Effector memory CD8-positive, alpha-beta T cell (primary cell): ENCODE measurements at places on chromosomes 1 and 21.

- DNase-seq, result no peak
- H3K4me3 ChIP-seq, result no peak overlapping the region
- no peaks in the 10 kb centered on the region for H3K4me1 ChIP-seq
- peaks cover 18% of the 10 kb centered on the region for H3K27me3 ChIP-seq
- H3K36me3 ChIP-seq, result no peaks in the 10 kb centered on the region
- no peak overlapping the region for H3K27ac ChIP-seq
Observed at GRCh38 chr1:107394301-107394700, 253.5 kb downstream of the NTNG1 start.

DNA sequence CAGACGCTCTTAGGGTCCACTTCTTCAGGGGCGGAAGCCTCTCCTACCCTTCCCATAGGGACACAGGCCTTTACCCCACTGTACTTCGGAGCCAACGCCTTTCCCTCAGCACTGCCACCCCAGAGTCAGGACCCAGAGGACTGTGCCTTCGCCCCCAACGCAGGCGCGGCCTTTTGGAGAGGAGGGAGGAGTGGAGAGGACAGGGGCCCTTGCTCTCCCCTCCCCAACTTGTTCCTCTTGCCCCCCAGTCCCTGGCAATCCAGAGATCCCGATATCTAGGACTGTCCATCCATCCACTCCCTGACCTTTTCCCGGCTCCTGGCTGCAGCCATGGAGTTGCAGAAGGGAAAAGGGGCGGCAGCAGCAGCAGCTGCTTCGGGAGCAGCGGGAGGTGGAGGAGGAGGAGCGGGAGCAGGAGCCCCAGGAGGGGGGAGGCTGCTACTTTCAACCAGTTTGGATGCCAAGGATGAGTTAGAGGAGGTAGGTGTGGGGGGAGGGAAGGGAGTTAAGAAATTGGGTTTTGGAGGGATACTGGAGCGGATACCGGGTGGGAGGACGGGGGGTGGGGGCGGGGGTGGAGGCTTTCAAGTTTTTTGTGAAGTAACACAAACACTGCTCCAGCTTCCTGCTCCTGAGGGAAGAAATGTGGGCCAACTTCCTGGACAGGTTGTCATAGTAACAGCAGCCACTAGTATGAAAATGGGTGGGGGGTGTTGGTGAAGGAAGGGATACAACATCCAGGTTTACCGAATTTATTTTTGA lies 636 bp downstream of the INTS3 start:
- no peaks in the 10 kb centered on the region for H3K27me3 ChIP-seq
- H3K4me3 ChIP-seq, result peak overlapping the region; percentile 93
- peaks cover 13% of the 10 kb centered on the region for H3K4me1 ChIP-seq
- no peak for DNase-seq

GRCh38 chr1:200206340-200206739 lies 178.8 kb downstream of the NR5A2 start:
- H3K27ac ChIP-seq, result no peak overlapping the region
- no peaks in the 10 kb centered on the region for H3K27me3 ChIP-seq
- no peak overlapping the region for H3K4me3 ChIP-seq
- no peaks in the 10 kb centered on the region for H3K4me1 ChIP-seq
- no peak for DNase-seq

GRCh38 chr1:181486098-181486420 lies 2.7 kb downstream of the CACNA1E start:
- H3K27me3 ChIP-seq, result peaks cover 86% of the 10 kb centered on the region
- H3K4me1 ChIP-seq, result peaks cover 4% of the 10 kb centered on the region
- no peaks in the 10 kb centered on the region for H3K36me3 ChIP-seq
- no peak overlapping the region for H3K4me3 ChIP-seq

- no peaks in the 10 kb centered on the region for H3K4me1 ChIP-seq
- no peaks in the 10 kb centered on the region for H3K36me3 ChIP-seq
Observed at GRCh38 chr1:72662918-72663317, 380.6 kb upstream of the NEGR1 start.

DNA sequence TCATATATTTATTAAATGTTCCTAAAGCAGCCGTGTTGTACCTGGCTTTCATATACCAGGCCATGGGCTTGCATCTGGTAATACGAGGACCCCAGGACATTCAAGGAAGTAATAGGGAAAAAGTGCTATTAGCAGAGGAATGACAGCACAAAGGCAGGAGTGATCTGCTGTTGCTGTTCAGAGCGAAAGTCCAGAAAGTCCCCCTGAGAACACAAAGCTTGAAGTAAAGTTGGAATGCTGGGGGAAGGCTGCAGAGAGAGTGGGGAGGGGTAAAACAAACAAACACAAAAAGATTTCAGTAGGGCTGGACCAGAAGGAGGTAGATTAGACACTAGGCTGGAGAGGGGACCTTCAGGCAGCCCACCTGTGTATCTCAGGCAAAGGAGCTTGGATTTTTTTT lies 94.6 kb upstream of the C8B start:
- H3K36me3 ChIP-seq, result no peaks in the 10 kb centered on the region
- no peak overlapping the region for H3K4me3 ChIP-seq
- no peaks in the 10 kb centered on the region for H3K27me3 ChIP-seq
- no peak overlapping the region for H3K27ac ChIP-seq
- H3K4me1 ChIP-seq, result peaks cover 4% of the 10 kb centered on the region

DNA sequence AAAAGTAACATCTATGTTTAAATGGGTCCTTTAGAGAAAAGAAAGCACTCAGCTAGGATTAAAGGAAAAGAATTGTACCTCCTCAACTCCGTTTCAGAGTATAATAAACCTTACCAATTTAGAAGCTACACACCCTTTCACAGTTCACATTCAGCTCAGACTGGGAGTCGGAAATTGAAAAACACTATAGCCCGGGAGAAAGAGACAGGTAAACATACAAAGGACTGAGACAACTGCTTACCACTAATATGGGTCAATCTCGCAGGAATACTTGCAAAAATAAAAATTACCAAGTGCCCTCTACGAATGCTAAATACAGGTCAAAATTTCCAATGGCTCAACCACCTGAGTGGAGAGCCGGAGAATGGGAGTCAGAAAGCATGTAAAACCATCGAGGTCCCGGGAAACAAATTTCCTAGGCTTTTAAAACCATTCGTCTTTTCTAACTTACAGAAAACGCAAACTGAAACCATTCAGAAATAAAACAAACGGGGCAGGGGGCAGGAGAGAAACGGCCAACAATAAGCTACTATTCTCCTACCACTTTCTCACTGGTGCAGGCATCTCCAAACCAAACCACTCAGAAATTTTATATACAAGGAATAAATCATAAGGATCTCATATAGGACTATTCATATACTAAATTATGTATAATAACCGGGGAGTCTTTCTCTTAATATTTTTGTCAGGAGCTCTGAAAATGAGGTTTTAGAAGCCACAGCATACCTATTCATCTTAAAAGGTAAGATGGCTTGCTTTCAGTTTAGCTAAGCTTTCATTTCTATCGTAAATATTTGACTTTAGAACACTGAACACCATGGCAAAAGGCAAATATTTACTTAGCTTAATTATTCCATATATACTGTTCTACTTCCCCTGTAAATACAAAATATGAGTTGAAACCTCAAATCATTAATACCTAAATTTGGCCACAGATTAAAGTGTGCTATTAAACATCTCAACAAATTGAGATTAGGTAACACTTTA lies 136.5 kb downstream of the RERE start:
- no peak for DNase-seq
- no peaks in the 10 kb centered on the region for H3K27me3 ChIP-seq

GRCh38 chr1:175884369-175884768 lies 141.0 kb upstream of the TNR start:
- no peak overlapping the region for H3K27ac ChIP-seq
- no peak overlapping the region for H3K4me3 ChIP-seq
- no peak for DNase-seq
- H3K27me3 ChIP-seq, result peaks cover 11% of the 10 kb centered on the region
- H3K4me1 ChIP-seq, result peaks cover 4% of the 10 kb centered on the region

DNA sequence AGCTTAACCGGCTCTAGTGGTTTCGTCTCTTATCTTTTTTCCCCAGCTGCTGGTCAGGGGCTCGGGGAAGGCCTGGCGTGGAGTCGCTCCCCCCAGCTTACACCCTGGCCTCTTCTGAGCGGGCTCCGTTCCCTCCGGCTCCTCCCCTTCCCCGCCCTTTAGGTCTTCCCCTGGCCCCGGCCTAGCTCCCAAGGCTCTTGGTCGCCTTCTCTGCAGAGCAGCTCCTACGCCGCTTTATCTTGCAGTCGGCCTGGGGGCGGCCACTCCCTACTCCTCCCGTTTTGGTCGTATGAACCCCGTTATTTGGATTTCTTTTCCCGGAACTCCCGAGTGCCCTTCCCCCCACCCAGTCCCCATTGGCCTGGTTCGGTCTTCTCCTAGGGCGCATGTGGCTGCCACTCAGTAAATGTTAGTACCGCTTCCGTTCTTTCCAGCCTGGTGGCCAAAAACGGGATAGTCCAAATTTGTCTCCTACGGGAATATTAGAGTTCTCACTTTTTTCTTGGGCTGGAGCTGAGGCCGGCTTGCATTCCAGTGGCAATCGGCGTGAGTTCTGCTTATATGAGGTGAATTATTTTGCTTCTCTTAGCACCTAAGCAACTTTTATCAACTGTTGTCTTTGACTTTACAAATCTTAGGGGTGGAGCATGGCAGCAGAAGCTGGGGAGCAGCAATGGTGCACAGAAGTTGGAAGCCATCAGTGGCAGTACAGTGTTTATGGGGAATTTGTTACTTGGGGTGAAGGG lies 467 bp downstream of the THRAP3 start:
- peak overlapping the region; percentile 98 for H3K4me3 ChIP-seq
- no peak for DNase-seq
- no peaks in the 10 kb centered on the region for H3K27me3 ChIP-seq
- H3K36me3 ChIP-seq, result peaks cover 53% of the 10 kb centered on the region

- DNase-seq, result no peak
- H3K4me3 ChIP-seq, result no peak overlapping the region
- no peaks in the 10 kb centered on the region for H3K36me3 ChIP-seq
- peaks cover 20% of the 10 kb centered on the region for H3K4me1 ChIP-seq
- no peaks in the 10 kb centered on the region for H3K27me3 ChIP-seq
Observed at GRCh38 chr1:173355281-173356031, 121.7 kb upstream of the PRDX6 start.

GRCh38 chr1:31112266-31112935 lies 46.9 kb upstream of the PUM1 start:
- H3K4me1 ChIP-seq, result no peaks in the 10 kb centered on the region
- H3K27ac ChIP-seq, result no peak overlapping the region
- H3K27me3 ChIP-seq, result peaks cover 41% of the 10 kb centered on the region
- H3K36me3 ChIP-seq, result no peaks in the 10 kb centered on the region

DNA sequence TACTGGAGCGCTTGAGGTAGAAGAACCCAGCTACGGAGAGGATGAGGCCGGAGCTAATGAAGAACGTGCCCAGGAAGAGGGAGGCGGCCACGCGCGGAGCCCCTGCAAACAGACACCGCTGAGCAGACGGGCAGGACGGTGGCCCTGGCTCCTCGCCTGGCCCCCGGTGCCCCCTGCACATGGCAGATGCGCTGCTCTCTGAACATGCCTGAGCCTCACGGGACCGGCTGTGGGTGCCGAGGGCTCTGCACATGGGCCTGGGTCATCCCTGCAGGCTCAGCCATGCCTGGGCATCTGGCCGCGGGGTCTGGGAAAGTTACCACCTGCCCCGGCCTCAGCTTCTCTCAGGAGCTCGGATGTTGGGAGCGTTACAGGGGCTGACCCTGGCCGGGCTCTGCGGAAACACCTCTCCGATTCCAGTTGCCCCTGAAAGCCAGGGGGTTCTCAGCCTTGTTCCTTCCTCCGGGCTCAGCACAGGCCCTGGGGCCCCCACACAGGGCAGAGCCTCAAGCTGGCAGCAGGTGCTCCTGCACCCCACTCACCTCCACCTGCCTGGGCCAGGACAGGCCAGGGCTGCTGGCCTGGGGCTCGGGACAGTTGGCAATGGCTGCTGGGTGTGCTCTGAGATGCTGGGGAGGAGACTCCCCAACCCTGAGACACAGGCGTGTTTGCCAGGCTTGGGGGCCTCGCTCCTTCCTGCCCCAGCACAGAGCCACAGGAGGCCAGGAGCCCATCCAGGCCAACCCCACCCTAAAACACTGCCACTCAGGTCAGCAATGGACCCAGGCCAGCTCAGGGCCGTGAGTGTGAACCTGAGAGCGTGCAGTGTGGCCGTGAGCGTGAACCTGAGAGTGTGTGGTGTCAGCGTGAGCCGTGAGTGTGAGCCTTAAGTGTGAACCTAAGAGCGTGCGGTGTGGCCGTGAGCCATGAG lies 12.1 kb upstream of the RNF223 start:
- DNase-seq, result no peak
- H3K27ac ChIP-seq, result no peak overlapping the region
- no peaks in the 10 kb centered on the region for H3K27me3 ChIP-seq
- H3K4me1 ChIP-seq, result no peaks in the 10 kb centered on the region
- no peaks in the 10 kb centered on the region for H3K36me3 ChIP-seq

DNA sequence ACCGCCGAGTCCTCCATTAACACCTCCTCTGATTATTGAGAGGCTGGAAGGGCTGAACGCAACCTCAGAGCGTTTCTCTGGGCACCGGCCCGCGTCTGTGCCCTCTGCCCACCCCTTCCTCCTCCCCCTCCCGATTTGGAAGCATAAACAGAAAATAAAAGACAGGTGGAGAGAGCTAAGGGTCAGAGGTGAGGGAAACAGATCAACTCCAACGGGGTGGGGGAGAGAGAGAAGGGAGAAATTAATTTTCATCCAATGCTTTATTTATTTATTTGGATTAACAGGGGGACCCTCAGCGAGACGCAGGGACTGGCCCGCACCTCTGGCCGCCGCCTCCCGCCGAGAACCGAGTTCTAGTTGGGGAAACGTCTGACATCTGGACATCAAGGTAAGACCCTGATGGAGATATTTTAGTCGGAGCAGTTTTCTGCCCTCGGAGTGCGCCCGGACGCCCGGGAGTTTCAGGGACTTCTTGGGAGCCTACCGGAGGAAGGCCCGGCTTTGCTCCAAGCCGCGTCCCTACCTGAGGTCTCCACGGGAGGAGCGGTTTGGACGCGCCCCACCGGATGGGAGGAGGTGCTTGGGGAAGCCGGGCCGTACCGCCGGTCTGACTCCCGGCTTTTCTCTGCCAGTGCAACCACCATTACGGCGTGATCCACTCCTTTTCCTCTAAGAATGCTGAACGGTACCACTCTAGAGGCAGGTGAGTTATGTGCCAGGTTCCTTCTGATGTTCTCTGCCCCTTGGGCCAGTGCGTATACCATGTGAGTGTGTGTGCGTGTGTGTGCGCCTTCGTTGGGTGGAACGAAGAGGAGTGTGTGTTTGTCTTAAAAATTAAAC lies 5.1 kb upstream of the LHX9 start:
- H3K4me3 ChIP-seq, result peak overlapping the region; percentile 77
- peaks cover 18% of the 10 kb centered on the region for H3K36me3 ChIP-seq
- H3K27ac ChIP-seq, result no peak overlapping the region
- DNase-seq, result no peak

GRCh38 chr21:22573834-22574233 lies 1575.6 kb downstream of the NCAM2 start:
- no peaks in the 10 kb centered on the region for H3K27me3 ChIP-seq
- H3K27ac ChIP-seq, result no peak overlapping the region
- no peaks in the 10 kb centered on the region for H3K36me3 ChIP-seq
- no peaks in the 10 kb centered on the region for H3K4me1 ChIP-seq
